ENCODE measurements at places on chromosomes 5 and 9. TPM values are rescaled to one million over a fixed set of nuclear protein-coding genes. Genes with fewer than 3 reads are reported as not detected.

DNA sequence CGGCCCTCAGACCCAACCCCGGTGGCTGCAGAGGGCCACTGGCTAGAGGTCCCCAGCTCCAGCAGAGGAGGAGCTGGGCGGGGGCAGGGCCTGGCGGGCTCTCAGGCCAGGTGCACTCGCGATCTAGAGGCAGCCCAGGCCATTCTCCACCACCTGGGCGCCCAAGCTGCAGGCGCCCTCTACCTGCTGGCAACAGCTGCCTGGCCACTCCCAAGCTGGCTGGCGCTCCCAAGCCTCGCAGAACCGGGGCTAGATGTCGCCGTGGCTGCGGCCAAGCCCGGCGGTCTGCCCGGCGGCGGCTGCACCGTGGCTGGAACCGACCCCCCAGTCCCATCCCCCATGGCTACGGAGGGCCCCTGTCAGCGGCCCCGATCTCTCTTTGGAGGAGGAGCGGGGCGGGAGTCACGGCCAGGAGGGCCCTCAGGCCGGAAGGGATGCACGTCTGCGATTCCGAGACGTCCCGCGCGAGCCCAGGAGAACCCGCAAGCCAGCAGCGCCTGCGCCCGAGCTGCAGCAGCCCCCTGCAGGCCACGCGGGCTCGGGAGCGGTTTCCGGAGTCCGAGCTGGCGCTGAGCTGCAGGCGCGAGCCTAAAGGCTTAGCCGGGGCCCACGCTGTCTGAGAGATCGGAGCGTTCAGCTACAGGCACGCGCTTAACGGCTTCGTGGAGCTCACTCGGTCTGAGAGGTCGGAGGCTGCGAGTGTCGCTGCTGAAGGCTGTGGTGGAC, 44.3 kb upstream of the BICD2 start:
- peak; percentile 93 for ATAC-seq

DNA sequence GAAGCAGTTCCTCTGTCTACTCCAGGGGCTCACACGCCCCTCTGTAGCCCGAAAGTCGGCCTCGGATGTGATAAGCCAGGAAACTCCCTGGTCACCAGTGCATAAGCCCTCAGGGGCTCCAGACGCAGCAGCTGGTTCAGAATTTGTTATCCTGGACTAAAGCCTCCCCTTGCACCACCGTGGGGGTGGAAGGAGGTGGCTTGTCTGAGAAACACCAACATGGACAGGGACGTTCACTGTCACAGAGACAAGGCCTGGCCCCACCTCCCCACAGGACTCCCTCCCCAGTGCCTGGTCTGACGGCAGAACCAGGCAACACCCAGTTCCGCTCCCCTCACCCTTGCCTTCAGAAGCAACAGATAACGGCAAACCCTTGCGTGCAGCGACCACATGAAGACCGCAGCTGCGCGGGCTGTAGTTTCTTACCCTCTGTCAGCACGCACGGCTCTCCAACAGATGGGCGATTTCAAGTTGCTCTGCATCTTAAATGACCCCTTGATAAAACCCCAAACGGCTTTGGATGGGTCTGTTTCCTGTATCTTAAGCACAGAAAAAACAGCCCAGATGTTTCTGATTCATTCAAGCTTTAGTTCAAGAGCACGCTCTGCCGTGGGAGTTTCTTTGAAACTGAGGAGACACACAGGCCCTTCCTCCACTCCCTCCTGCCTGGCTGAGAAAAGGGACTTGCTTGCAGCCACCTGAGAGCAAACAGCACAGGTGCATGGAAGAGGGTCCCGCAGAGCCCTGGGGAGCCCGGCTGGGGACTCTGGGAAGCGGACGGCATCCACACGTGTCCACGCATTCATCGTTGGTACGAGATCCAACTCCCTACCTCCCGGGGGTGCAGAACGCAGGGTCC, 44.7 kb upstream of the NKD2 start:
- peak; percentile 80 for ATAC-seq

GRCh38 chr5:14039063-14039462, 94.6 kb upstream of the DNAH5 start:
- no peak for ATAC-seq

DNA sequence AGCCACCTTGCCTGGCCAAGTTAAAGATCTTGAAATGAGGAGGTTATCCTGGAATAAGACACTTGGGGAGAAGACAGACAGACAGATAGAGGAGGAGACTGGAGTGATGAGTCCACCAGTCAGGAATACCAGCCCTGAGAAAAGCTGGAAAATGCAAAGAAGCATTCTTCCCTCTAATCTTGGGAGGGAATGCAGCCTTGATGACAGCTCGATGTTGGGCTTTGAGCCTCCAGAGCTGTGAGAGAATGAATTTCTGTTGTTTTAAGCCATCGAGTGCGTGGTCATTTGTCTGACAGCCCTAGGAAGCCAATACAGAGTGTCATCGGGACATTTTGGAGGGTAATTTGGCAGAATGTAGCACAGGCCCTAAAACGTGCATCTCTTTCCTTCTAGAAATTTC, 199.1 kb upstream of the IER5L start:
- no peak for ATAC-seq

DNA sequence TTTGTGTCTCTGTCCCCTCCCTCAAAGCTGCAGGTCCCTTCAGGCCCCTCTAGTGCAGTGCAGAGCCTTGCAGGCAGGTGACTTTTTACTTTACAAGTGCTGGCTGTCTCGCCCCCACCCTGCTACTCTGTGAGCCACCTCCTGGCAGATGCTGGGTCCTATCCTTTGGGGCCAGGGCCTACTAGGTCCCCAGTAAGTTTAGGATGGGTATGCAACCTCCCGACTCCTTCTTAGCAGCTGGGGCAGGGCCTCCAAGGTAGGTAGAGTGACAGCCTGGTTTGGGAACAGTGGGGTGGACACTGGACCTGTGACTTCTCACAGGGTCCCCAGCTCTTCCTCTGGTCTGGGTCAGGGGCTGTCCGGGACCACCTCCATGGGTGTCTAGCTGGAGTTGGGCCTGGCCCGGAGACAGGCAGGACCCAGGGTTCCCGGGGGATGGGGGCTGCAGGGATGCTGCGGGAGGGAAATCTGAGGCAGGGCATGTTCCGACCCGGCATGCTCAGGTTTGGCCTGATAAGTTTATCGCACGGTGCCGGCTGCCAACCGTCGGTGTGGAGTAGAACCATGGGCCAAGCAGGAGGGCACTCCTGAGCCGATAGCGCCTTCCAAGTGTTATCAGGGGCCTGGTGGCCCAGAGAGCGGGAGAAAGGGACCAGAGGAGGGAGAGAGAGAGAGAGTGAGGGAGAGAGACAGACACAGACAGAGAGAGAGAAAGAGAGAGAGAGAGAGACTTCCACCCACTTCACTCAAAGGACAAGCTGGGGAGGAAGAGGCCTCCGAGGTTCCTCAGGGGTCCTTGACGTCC, 20.5 kb downstream of the GFI1B start:
- ATAC-seq = no peak

- no peak for ATAC-seq
Observed at GRCh38 chr5:68533571-68534084, 318.1 kb downstream of the PIK3R1 start.

GRCh38 chr5:26757941-26758340, 280.4 kb downstream of the CDH9 start:
- ATAC-seq = no peak

The AK8 gene
- 0.92 TPM for total RNA-seq

The IQGAP2 gene
- 74.8 TPM for total RNA-seq

The SLCO6A1 gene
- total RNA-seq = not detected

The ZDHHC11 gene
- total RNA-seq = 2.0 TPM
